ENCODE measurements at places on chromosomes 7 and 10.

GRCh38 chr7:136030867-136031318 is 53.7 kb upstream of the MTPN start:
- no peak for DNase-seq

- no peak for DNase-seq
Observed at GRCh38 chr10:88617772-88618300, 31.3 kb downstream of the LIPJ start.

- DNase-seq, result no peak
Observed at GRCh38 chr7:13841284-13841683, 148.2 kb downstream of the ETV1 start.

- no peak for DNase-seq
Observed at GRCh38 chr10:8712656-8713055, 658.2 kb downstream of the GATA3 start.

GRCh38 chr10:68301790-68302502 is 29.9 kb upstream of the HNRNPH3 start:
- peak; percentile 34 for DNase-seq
